ENCODE measurements at places on chromosomes 2 and 18. TPM values are rescaled to one million over a fixed set of nuclear protein-coding genes. Genes with fewer than 3 reads are reported as not detected.

GRCh38 chr18:5885361-5885760, 10.0 kb downstream of the TMEM200C start:
- no peak overlapping the region for H3K4me3 ChIP-seq
- no peak overlapping the region for H3K27ac ChIP-seq
- no peak for DNase-seq
- H3K36me3 ChIP-seq: no peaks in the 10 kb centered on the region

- no peaks in the 10 kb centered on the region for H3K4me1 ChIP-seq
- no peak overlapping the region for H3K4me3 ChIP-seq
- no peak overlapping the region for H3K27ac ChIP-seq
- no peaks in the 10 kb centered on the region for H3K36me3 ChIP-seq
Observed at GRCh38 chr18:13438507-13439056, 220.0 kb downstream of the LDLRAD4 start.

- no peak overlapping the region for H3K4me3 ChIP-seq
- H3K36me3 ChIP-seq: no peaks in the 10 kb centered on the region
Observed at GRCh38 chr2:12774395-12774727, 57.6 kb downstream of the TRIB2 start.

DNA sequence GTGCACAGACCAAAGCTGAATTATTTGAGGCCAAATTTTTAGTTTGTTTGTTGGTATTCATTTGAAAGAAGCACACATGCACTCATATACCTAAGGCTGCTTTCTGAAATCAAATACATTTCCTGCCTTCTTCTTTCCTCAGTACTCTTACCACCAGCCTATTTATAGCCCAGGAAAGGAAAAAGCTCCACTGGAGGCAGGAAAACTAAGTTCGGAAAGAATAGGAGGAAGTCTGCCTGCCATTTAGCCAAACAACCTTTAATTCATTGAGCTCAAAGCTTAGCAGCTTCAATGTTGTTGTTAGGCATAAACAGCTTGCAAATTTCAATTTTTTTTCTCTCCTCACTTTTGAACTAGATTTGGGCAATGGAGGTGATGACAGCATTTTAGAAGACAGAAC, 40.4 kb upstream of the RASGRP3 start:
- H3K36me3 ChIP-seq: no peaks in the 10 kb centered on the region
- H3K27me3 ChIP-seq: no peaks in the 10 kb centered on the region
- DNase-seq: no peak
- no peak overlapping the region for H3K27ac ChIP-seq

FABP1 gene
- total RNA-seq: 1.8 TPM
